ENCODE measurements at places on chromosomes 16 and 17.

DNA sequence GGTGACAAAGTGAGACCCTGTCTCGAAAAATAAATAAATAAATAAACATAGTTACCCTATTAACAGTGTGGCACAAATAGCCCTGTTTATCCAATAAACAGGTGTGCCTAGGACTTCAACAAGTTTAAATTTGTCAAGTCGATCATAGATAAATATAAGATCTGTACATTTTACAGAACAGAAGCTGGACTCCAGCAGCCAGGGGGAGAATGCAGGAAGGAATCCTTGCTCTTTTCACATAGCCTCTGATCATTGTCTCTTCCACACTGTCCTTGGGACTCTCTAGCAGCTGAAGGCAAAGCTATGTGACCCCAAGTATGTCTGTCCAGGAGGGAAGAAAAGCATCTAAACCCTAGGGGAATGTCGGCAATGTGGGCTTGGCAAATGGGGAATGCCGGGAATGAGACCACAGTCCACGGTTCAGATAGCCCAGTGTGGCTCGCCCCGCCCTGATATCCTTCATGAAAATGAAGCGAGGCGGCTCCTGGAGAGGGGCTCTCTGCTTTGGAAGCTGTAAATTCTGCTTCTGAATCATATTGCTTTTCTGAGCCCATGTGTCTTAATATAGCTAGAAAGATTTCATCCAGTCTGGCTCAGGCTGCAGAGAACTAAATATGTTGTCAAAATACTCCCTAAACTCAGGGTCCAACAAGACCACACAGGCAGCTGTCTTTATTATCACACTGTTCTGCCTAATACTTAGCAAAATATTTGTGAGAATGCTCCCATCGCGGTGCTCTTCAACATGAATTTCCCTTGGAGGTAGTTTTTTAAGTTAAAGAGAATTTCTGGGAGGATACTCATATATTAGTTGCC is 24.9 kb upstream of the GRB2 start:
- DNase-seq = no peak

GRCh38 chr17:72931163-72931562 is 161.3 kb downstream of the SLC39A11 start:
- no peak for DNase-seq

DNA sequence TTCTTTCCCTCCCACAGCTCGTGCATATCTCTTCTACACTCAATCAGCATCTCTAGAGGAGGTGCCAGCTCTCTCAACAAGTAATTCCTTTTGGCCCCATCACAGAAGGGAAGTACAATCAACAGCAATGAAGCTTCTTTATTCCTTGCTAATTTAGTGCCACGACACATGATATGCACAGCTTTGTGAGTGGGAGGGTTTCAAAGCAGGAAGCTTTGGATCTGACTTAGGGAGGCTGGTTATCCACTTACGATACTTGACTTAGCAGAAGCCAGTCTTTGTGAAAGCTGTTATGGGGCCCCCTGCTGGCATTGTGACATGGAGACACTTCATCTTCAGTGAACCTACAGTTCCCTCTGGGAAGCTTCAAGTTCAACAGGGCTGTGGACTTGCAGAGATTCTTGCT is 81.0 kb downstream of the TMEM100 start:
- no peak for DNase-seq

GRCh38 chr16:52357711-52358110 is 189.2 kb downstream of the TOX3 start:
- no peak for DNase-seq

DNA sequence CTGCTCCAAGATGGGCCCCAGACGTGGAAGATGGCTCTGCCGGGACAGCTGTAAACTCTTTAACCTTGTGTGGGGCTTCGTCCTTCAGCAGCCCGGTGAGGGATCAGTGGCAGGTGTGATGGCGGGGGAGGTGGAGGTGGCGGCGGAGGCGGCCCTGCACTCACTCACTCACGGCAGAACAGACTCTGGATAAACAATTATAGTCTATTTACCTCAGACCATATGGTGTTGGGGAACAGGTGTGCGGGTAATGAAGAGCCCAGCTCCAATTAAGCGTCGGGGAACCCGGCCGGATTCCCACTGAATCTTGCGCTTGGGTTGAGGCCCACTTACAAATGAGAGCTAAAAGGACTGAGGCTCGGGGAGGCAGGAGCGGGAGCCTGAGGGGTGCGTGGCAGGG is 104.3 kb upstream of the SDK2 start:
- DNase-seq = peak; percentile 80

DNA sequence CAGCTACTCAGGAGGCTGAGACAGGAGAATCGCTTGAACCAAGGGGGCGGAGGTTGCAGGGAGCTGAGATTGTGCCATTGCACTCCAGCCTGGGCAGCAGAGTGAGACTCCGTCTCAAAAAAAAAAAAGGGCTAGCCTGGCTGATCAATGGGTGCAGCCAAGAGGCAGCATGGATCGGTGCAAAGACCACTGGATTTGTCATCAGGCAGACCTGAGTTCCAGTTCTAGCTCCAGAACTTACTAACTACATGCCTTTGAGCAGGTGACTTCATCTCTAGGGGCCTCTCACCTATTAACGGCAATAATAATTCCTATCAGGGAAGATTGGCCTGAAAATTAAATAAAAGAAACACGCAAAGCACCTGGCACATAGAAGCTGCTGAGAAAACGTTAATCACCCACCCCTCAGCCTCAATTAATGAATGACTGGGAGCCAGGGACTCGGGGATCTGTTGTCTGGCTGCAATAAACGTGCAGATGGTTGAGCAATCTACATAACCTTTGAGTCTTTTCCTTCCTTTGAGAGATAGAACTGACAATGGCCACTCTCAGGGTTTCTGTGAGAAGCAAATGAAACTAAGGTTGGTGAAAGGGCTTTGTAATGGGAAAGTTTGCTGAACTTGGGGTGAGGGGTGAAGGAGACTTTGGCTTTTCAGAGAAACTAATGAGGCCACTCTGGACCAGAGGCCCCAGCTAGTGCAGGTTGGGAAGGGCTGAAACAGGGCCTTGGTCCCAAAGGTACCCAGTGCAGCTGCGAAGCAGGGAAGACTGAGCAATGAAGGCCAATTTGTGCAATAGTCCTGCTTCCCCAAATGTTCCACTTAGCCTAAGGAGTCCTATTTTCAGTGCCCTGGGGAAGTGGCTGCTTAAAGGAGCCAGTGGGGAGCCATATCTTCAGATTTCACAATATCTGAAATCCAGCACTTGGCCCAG is 7.6 kb downstream of the SEZ6L2 start:
- peak; percentile 17 for DNase-seq

- no peak for DNase-seq
Observed at GRCh38 chr16:52123061-52123839, 423.7 kb downstream of the TOX3 start.

DNA sequence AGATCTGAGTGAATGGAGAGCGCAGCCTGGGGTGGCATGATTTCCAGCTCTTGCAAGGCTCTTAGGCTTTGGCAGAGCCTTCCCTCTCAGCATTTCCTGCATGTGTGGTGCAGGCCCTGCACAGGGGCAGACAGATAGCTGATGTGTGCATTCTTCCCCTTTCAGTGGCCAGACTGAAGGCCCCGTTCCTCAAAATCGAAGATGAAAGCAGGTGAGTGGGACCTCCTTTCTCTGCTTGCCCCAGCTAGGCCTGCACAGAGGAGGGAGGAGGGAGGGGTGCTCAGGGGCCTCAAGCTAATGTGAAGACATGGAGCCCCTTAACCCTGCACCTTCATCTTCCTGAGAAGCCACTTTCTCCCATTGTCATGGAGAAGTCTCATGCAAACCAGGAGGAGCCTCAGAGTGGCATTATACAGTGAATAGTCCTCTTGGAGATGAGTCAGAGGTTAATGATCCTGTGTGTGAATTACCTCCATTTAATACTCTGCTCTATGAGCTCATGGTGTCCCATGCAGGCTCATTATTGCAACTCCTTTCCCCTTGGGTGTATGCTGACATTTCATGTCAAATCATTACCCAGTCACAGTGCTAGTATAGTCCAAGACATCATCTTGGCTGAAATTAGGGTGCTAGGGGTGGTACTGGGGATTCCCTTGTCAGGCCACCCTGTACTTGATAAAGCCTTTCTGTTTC is 20.4 kb upstream of the ADAM11 start:
- no peak for DNase-seq

- DNase-seq = no peak
Observed at GRCh38 chr17:8630227-8630801, at the start of gene MYH10. TSS of gene MYH10 (minus strand) at chr17:8630725. CDS start at chr17:8623246, 7,479 bp downstream.

Measured in NCI-H1436 (cell line).